ENCODE measurements at places on chromosomes 3 and 15.

- DNase-seq = no peak
Observed at GRCh38 chr15:67370206-67370954, 115.8 kb downstream of the IQCH start.

GRCh38 chr3:155657161-155657560 lies 87.7 kb downstream of the PLCH1 start:
- no peak for DNase-seq

DNA sequence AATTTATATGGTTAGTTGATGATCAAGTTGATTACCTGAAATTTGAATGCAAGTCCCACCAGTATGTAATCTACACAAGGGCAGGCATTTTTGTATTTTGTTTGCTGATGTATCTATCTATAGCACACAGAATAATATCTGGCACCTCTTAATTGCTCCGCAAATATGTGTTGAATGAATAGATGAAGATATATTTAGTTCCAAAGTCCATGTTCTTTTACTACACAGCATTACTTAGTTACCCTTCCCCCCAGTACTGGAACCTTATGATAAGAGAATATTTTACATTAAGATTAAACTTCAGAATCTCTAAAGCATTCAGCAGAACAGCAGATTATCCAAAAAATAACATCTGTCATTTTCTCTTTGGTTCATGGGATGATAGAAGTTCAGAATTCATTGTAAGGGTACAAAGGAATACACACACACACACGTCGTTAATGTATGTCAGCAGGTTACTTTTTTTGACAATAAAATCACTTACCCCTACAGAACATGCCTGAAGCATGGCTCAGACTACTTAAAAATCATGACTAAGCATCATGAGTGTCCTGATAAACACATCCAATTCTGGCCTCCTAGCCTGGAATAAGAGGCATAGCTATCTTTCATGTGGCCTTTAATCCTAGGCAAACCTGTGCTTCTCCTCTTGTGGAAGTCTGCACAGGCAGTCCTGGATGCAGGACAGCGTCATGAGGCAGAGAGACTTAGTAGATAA lies 148.9 kb upstream of the TBC1D5 start:
- no peak for DNase-seq

DNA sequence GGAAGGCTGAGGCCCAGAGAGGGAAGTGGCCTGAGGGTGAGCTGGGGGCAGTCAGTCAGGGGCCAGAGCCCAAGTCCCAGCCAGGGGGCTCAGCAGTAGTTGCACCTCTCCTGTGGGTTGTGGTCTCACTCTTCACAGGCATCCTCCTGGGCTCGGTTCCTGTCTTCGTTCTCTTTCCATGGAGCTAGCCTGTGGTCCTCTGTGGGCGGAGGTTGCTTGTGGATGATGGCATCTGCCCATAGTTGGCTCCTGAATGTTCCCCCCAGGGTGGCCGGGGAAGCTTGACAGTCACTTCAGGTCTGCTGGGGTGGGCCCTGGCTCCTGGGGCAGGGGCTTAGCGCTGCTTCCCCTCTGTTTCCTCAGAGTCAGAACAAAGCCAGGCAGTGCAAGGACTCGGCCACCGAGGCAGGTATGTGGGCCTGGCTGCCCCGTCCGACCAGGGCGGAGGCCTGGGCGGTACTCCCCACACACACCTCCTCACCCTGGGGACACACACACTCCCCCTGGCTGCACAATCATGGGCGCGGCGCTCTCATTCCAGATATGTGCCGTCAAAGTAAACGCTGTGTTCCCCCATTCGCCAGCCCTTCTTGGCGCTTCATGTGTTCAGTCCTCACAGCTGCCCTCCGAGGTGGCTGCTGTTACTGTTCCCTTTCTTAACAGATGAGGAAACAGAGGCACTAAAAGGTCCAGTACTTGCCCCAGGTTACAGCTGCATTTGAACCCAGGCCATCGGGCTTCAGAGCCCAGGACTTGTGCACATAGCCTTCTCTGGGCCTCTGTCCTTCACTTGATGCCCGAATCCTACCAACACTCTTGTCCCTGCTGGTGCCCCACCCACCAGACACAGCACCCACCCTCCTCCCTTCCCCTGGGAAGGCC lies 34.5 kb downstream of the PSTPIP1 start:
- no peak for DNase-seq

- DNase-seq = no peak
Observed at GRCh38 chr3:30904996-30905395, 10.5 kb upstream of the GADL1 start.

- no peak for DNase-seq
Observed at GRCh38 chr15:100196326-100197058, 145.3 kb downstream of the ADAMTS17 start.

- DNase-seq = no peak
Observed at GRCh38 chr3:10981961-10982360, 10.6 kb upstream of the SLC6A1 start.

DNA sequence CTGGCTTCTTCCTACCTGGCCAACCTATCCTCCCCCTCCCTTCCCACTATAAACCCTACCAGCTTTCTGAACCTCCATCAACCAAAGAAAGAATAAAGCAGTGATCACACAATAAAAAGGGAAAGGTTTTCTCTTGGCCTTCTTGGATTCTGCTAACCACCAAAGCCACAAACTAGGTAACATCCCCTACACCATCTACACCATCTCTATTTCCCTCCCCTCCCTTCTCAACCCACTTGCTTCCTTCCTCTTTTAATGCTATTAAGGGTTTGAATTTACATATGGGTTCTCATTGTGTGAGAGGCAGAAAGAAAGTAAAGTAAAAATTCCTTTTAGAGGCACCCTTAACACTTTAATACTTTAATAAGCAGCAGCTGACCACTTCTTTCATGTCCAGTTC lies 25.8 kb upstream of the RSL24D1 start:
- no peak for DNase-seq

- no peak for DNase-seq
Observed at GRCh38 chr15:101046826-101047225, 127.7 kb downstream of the LRRK1 start.
